ENCODE measurements at places on chromosomes 5 and 9. TPM values are rescaled to one million over a fixed set of nuclear protein-coding genes. Genes with fewer than 3 reads are reported as not detected.

DNA sequence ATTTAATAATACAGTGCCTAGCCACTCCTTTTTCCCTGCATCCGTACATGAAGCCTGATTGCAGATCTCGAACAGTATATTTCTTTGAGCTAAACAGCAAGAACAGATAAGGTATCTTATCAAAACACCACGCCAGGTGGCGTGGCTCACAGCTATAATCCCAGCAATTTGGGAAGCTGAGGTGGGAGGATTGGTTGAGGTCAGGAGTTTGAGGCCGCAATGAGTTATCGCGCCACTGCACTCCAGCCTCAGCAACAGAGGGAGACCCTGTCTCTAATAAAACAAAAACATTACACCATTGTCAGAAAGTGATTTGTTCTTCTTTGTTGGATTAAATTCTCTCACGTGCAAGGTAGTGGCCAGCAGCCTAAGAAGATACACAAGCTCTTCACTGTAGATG, 291.2 kb upstream of the DMRT1 start:
- DNase-seq = no peak

ADGRD2 gene
- not detected for polyA plus RNA-seq

SMIM3 gene
- 45.0 TPM for polyA plus RNA-seq

CACNA1B gene
- polyA plus RNA-seq = 0.01 TPM

DNA sequence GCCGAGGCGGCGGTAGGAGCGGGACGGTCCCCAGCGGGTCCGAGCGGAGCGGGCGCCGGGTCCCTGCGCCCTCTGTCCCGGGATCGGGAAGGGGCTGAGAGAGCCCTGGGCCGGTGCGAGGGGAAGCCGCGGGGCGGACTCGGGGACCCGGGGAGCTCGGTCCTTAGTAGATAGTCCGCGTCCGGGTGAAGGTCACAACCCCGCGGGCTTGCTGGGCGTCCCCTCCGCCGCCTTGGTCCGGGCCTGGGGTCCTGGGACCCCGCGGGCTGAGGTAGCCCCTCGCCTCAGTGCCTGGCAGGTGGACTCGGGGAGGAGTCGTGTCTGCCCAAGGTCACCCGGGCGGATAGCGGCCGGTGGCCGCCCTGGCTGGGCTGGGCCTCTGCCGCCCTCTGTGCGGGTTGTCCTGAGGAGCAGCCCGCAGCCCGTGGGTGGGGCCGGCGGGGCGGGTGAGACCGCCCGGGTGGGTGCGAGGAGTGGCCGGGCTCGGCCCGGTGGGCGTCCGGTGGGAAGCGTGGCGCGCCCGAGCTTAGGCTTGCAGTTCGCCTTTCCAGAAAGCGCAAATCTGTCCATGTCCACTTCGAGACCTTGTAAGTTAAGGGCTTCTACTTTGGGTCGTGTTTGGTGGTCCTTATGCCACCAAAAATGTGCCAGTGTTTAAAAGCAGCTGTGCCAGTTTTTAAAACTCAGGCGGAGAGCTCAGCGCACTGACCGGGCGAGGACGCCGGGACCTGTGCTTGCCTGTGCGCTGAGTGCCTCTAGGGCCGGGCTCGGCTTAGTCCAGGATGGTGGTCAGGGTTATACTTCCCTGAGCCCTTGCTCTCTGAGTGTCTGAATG, 554 bp downstream of the SDHA start:
- DNase-seq = no peak

GRCh38 chr9:91100878-91101450, 260.8 kb downstream of the AUH start:
- DNase-seq = no peak

DNA sequence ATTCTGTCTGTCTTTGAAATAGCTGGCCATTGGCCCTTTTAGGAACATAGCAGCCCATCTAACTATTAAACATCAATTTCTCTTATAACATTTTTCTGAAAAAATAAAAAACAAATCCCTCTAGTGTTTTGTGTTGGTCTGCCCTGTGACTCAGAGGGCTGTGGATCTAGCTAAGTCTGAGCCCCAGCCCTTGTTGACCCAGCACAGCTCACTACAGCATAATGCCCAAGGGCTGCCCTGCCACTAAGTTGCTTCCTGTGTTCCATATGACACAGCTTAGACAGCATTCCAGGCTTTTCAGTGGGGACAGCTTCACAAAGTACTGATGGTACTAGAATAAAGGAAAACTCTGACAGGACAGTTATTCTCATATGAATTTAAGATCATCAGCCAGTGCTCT, 136.0 kb downstream of the SCAMP1 start:
- no peak for DNase-seq

DNA sequence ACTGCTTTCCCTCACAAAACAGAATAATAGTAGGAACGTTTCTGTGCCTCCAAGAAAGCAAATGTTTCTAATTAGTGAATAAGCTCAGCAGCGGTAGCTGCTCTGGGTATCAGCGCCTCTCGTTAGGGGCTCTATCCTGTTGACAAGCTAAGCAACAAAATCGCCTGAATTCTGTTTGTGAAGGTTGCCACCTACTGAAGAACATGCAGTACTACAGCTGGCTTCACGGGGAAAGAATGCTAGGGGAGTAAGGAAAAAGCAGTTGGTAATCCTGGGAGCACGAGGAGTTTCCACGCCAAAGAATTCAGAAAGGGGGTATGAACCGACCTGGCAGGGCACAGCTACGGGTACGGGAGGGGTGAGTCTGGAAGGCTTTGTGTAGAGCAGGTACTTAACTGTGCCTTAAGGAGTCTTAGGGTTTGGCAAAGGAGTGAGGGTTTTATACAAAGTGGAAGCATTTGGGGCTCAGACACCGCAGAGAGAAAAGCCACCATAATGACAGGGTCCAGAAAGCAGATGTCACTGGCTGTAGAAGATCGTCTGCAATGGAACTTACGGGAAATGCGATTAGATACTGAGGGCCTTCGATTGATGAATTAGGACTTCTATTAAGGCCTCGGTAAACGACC, 171.7 kb downstream of the TTC39B start:
- no peak for DNase-seq

DNA sequence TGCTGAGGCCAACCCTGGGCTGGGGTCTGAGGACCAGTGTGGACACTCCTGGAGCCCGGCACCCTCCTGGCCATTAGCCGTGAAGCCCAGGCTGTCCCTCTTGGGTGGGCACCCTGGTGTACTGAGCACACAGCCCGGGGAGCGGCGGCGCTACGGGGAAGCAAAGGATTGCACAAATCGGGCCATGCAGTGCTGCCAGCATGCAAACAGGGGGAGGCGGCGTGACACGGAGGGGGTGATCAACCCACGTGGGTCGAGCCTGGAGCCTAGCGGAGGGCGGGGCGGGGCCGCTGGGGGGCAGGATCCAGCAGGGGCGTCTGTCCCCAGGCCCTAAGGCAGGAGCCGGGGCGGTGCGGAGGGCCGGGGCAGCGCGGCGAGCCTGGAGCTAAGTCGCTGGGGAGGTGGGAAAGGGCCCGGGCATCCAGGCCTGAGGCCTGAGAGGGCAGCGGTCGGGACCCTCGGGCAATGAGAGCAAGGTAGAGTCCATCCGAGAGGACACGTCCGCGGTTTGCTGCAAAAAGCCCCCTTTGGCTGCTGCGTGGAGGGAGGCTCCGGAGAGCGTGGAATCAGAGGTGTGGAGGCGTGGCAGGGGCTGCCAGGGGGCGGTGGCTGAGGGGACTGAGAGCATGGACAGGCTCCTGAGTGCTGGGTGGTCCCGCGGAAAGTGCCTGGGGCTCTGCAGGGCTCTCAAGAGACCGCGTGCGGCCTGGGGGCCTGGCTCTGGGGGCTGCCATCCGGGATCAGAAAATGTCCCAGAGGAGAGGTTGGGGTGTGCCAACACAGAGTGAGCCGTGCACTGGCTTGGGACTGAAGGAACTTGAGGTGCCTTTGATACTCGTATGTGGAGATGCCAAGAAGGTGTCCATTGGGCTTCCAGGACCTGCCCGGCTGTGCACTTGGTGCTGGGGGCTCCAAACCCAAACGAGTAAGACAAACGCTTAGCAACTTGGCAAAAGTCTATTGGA, 94.2 kb downstream of the BARX1 start:
- no peak for DNase-seq

EIF4E1B gene
- polyA plus RNA-seq = not detected

OBP2B gene
- not detected for polyA plus RNA-seq

DNA sequence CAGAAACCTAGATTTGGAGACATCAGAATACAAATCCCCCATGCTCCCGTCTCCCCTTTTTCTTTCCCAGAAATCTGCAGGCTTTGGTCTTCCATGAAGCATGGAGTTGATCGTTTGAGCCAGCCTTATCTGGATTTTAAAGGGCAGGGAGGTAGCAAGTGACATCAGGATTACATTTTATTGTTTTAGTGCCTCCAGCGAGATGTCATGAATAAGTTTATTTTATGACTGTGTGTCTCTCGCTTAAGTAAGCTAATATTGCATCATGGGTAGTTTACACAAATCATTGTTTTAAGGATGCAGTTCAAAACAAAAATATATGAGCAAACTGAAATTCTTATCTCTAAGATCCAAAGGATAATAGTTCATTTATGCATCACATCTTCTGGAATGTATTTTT, 50.7 kb upstream of the TNFSF8 start:
- peak; percentile 54 for DNase-seq

GRCh38 chr9:81317939-81318338, 371.4 kb downstream of the TLE1 start:
- DNase-seq = peak; percentile 21

Data from BJ (cell line).